ENCODE measurements at places on chromosomes 4 and X.

DNA sequence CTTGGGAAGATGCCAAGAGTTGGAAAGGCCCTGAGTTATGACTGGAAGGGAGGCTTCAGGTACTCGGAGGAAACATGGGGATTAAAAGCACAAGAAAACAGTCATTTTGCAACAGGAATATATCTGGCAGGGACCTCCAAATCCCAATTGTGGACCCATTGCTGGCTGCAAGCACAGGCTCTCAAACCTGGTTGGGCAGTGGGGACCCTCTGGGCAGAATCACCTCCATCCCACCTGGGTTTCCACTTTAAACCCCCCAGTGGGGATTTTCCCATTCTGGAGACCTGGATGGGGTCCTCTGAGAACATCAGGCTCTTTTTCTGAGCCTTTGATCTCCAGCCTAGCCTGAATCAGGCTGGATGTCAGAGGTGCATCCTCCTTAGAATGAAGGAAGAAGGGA, 177.8 kb downstream of the ASMT start:
- DNase-seq, result no peak

DNA sequence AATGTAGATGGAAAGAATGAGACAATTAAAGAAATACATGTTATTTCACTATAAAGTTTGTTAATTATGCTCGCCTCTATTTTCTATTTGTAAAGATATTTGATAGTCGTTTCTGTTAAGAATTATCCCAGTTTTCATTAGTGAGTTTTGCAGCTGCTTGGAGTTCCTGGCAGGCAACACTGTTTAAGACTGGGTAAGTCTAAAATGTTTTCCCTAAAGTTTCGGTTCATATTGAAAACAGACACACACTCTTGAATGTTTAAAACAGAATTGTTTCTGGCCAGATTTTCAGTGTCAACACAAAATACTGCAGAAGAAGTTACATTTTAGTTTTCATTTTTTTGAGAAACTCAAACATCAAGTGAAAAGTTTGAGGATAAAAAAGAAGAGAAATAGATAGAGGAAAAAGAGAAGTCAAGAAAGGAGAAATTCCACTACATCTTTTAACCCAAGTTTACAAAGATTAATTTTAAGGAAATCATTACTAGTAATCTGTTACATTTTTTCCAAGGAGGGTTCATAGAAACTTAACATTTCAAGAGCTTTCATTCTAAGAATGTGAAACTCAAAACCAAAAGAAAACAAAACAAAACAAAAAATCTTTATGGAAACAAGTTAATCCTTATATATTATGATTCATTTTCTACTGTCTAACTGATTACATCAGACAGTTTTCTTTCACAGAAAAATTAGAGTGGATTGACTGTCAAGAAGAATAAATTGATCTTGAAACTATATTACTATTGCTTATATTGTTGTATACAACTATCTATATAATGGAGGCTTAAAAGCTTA, 305.5 kb downstream of the FAT4 start:
- DNase-seq, result peak; percentile 50

DNA sequence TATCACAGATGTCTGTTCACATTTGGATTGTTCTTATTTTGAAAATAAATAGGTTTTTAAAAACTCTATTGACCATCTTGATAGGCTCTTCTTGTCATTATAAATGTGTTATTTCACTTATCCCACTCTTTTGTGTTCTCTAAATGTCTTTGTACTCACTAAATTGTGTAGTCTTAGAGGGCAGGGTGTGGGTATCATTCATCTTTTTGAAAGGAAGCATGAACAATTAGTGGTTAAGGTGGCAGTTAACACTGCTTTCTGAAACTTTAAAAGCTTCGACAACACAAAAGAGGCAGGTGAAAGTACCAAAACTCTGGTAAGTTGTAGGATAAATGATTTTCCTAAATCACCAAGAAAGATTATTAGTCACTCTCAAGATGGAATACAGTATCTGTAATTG, 83.2 kb downstream of the IL15 start:
- DNase-seq, result no peak

GRCh38 chr4:102758241-102759160, 2.3 kb downstream of the MANBA start:
- no peak for DNase-seq

DNA sequence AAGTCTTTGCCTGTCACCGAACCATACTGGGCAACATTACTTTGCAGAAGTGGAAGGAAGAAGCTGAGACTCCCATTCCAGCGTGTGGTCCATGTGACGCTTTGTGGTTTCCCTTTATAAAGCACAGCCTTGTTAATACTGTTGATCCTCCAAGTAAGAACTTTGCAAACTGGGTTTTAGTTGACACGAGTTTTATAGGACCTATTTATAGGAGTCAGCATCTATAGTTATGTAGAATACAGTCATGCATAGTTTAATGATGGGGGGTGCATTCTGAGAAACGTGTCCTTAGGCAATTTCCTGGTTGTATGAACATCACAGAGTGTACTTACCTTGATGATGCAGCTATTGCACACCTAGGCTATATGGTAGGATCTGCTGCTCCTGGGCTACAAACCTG, 1879.4 kb upstream of the TENM3 start:
- DNase-seq, result no peak

DNA sequence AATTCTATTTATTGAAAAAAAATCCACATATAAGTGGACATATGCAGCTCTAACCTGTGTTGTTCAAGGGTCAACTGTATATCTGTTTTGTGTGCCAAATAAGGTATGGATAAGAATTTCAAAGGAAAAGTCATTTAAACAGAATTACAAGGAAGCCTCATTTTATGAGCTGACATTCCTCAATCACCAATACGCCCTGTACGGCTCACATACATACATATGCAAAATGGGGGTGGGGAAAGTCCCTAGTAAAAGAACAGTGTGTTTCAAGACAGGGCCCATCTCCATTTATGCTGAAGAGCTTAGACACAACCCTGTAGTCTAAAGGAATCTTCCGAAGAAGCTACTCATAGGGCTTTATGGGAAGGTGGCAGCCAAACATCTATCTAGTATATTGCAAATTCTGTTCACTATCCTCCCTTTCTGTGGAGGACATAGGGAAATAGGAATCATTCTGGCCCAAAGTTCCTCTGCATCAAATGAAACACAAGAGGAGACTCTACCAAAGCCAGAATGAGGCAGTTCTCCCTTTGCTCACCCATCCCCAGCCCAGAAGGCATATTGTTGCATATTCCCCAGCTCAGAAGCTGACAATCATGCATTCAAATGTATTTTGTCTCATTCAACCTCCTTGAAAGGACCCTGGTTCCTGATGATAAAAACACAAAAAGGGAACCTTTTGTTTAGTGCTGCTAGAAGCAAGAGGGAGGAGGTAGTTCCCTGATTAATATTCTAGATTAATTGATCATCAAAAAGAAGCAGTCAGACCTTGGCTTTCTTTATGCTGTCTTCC, 13.7 kb upstream of the ZBTB33 start:
- DNase-seq, result no peak

DNA sequence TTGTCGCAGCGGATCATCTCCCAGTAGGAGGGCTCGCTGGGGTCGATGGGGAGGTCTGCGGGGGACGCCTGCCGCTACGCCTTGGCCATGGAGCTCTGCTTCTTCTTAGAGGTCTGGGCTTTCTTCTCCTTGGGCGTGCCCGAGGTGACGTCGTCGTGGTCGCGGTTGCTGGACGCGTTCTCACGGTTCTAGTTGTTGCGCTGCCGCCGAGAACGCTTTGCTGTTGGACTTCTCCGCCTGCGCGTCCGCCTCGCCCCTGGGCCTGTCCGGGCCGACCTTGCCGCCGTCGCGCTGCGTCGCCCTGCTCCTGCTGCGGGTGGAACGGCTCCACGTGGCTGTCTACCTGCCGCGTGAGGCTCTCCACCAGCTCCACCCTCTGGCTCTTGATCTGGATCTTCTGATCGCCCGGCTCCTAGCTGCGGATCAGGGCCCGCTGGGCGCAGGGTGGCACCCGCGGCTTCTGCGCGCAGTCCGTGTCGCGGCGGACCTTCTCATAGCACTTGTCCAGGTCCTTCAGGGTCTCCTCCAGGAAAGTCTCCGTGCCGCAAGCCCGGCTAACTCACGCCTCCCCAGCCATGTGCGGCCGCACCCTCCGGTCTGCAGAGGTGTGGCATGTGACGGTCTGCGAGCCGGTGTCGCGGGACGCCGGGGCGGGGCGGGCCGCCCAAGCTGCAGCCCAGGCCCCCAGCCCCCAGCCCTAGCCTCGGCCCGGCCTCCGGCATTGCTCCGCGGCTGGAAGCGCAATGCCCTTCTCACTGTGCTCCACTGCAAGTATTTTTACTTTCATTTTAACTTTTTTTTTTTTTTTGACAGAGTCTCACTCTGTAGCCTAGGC, 40.5 kb upstream of the OGT start:
- DNase-seq, result peak; percentile 68

- no peak for DNase-seq
These were observed 406.6 kb downstream of the PCDH10 start for GRCh38 chr4:133555671-133556070.

DNA sequence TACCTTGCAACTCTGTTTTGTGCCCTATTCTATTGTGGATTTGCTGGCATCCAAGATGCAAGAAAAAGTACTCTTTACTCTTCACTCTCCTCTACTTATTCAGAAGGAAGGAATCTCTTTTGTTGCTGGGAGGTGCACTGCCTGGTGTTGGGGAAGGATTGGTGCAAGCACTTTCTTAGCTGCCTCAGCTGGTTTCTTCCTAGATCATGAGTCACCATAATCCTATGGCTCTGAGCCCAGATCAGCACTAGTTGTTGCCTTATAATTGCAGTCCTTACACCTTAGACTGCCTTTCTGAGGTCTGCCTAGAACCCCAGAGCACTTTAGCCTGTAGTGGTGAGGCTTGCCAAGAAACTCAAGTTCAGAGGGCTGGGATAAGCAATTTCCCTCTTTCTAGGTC, 37.0 kb upstream of the CT83 start:
- no peak for DNase-seq

- DNase-seq, result no peak
These were observed 44.5 kb upstream of the ZBTB33 start for GRCh38 chrX:120205816-120206753.

DNA sequence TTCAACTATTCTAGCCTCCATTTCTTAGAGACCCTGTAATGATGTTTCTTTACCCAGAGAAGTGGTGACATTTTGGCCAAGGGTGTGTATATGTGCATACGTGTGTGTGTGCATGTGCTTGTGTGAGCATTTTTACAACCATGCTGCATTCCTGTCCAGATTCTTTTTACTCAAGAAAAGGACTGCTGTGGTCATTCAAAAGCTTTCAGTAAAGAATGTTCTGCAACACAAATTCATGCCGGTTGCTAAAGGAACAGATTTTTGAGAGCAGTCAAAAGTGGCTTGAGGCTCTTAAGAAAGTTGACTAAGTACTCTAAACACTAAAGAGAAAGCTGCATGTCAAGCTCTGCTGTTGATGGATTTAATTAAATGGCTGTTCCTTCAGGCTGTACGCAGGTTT, 65.0 kb upstream of the FMR1 start:
- no peak for DNase-seq

GRCh38 chr4:20589436-20589835, 110.8 kb upstream of the PACRGL start:
- DNase-seq, result no peak

GRCh38 chr4:109148577-109149075, 153.8 kb downstream of the COL25A1 start:
- DNase-seq, result no peak

- DNase-seq, result no peak
These were observed 324.3 kb upstream of the SLIT2 start for GRCh38 chr4:19927381-19927780.

- DNase-seq, result no peak
These were observed 89.9 kb downstream of the CEP135 start for GRCh38 chr4:56038487-56039162.

GRCh38 chrX:25650216-25650820, 487.8 kb upstream of the MAGEB18 start:
- no peak for DNase-seq

DNA sequence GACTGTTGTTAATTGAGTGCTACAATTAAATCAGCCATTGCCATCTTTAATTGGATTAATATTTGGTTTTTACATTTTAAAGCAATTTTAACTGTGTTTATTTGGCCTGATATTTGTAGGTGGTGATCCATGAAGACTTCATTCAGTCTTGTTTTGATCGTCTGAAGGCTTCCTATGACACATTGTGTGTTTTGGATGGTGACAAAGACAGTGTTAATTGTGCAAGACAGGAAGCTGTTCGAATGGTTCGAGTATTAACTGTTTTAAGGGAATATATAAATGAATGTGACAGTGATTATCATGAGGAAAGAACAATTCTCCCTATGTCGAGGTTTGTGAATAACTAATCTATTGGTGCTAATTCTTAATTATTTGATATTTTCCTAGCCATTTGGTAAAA, 82.6 kb downstream of the USP9X start:
- DNase-seq, result no peak

DNA sequence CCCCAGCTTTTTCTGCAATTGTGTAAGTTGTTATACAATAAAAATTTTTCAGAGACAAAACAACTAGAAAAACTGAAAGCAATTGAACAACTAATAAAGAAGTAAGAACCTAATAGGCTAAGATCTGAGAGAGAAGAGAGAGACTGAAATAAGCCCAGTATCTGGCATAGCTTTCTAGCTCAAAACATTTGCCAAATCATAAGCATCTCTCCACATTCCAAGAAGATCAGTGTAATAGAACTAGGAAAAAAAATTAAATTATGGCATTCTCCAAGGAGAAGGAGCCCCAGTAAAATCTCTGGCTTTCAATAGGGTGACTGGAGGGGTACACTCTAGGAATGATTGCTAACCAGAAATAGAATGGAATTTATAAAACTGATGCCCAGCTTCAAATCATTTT, 19.0 kb upstream of the PPP3CA start:
- no peak for DNase-seq

GRCh38 chrX:136165406-136165805, 18.1 kb downstream of the FHL1 start:
- DNase-seq, result no peak

GRCh38 chr4:31051565-31051964, 331.4 kb downstream of the PCDH7 start:
- DNase-seq, result no peak

DNA sequence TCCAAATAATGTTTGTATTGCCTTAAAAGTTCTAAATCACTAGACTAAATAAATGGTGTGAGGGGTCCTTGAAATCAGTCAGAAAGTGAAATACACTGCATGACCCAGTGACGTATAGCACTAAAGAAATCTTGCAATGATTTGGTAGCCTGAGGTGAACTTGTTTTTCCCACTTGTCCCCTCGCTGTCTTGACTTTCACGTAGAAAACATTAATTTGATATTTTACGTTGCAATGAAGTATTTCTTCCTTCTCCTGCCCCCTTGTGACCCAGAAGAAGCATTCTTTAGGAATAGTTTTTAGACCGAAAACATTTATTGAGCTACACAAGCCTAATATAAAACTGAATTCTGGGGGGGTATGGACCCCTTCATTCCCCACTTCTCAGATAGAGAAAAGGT, 3.7 kb downstream of the KLB start:
- DNase-seq, result no peak

Measured in femur (tissue), 1 donor.